ENCODE measurements at places on chromosomes 11 and 22.

GRCh38 chr11:26087120-26087935 is 244.6 kb upstream of the ANO3 start:
- no peak for DNase-seq

DNA sequence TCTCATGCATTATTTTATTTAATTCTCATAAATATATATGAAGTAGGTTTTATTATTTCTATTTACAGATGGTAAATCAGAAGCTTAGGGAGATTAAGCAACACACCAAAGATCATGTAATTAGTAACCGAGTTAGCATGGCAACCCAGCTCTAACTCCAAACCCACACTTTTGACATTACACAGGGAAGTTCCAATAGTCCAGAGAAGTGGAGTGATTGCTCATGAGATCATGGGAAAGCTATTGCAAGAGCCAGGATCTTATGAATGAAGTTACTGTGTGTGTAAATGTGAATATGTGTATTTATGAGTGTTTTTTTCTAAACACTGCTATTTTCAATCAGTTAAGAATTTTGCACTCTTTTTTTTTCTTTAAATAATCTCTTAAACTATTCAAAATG is 225.8 kb upstream of the KIRREL3 start:
- DNase-seq: no peak

GRCh38 chr11:119991669-119992068 is 146.2 kb downstream of the TRIM29 start:
- peak; percentile 84 for DNase-seq

DNA sequence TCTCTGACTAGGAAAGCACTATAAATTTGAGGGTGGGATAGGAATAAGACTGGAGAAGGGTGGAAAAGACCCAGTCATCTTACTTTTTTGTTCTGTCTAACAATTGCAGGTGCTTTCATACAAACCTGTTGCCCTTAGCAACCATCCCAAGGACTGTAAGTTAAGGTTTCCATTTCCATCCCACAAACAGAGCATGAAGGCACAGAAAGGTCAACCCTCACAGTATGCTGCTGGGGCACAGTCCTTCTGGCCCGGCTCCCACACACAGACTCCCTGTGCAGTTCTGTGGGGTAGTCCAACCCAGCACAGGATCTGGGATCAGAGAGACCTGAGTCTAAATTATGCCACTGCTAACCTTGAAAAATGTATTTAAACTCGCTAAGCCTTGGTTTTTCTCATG is 38.4 kb upstream of the ETS1 start:
- no peak for DNase-seq

DNA sequence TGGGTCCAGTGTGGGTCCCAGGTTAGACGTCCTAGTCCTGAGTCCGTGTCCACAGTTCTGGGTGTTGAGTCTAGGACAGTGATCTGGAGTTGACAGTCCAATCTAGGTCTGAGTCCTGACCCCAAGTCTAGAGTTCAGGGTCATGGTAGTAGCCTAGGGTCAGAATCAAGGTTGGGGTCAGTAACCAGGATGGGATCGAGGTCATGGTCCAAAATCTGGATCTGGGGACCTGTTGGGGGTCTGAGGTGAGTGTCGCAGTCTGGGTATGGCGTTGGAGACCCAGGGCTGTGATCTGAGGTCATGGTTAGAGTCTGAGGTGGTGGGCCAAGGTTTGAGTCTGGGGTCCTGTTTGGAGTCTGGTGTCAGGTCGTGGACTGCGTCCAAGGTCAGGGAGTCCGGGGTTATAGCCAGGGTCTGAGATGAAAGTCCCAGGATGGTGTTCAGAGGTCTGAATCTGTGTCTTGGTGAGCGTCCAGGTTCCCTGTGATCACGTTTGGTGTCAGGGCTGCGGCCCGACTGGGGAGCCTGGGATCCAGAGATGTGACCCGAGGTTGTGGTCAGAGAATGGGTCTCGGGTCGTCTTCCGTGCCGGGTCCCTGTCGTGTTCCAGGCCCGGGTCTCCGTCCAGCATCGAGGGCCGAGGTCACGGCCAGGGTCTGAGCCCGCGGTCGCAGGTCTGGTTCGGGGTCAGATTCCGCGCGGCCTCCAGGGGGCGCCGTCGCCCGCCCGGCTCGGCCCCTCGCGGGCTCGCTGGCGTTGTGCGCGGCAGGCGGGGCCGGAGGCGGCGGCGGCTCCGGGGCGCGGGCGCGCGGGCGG is 432 bp upstream of the GRK2 start:
- no peak for DNase-seq

- DNase-seq: no peak
These were observed 75.2 kb downstream of the ISX start for GRCh38 chr22:35140879-35141745.

DNA sequence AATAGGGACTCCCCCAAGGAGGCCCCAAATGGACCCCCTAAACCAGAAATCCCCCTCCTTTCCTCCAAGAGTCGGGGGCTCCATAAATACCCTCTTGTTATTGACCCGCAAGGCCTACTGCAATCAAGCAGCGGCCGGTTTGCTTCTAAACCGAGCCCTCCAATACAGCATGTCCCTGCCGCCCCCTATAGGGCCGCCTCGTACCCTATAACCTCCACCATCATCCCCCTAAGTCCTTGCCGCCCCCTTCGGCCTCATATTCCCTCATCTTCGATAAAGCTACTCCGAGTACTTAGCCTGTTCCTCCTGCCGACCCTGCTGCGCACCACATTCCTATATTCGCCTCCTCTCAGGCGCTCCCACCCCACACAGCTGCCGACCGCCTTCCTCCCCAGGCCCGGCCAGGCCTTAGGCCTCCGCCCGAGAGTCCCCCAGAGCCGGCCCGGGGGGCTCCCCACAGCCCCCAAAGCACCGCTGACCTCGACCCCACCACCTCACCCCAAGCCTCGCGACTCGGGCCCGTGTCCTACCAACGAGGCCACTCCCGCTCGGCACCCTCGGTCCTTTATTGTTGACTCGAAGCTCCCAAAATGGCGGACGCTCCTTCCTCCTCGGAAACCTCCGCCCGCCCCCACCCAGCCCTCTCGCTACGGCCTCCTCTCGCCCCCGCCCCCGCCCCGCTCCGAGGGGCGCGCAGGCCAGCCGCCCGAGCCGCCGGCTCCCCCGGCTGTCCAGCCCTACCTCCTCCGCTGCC is 430 bp downstream of the DDX6 start:
- DNase-seq: peak; percentile 89

DNA sequence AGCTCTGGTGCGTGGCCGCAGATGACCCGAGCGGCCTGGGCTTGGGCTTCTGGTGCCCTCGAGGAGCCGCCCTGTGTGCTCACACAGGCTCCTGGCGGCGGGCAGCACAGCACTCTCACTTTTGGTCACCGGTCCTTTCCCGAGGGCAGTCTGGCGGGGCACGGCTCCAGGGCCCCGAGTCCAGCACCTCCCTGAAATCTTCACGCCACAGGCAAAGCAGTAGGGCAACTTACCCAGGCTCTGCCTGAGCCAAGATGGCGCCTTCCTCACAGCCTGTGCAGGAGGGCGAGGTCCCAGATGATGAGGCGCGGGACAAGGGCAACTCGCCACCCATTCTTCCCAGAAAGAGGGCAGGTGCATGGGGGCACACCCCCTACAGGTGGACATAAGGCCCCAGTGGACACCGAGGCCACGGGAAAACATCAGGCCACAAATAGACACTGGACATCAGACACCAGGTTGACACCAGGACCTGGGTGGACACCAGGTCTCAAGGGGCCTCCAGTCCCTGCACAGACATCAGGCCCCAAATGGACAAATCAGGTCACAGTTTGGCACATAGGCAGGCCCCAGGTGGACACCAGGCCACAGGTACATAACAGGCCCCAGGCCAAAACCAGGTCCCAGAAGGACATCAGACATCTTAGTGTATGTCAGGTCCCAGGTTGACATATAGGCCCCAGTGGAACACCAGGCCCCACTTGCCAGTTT is 57.6 kb upstream of the SEPTIN5 start:
- DNase-seq: no peak

DNA sequence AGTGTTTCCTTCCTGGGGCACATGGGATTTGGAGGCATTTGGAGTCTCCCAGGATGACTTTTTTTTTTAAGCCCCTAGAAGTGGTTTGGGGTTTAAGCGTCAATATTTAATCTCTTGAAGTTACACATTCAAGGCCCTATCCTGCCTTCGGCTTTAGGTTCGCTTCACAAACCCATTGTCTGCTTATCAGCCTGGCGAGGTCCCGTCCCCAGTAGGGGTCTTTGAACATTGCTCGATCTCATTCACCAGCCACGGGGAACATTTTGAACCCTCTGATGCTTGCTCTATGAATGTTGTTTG is 75.9 kb downstream of the KCNQ1 start:
- DNase-seq: no peak

GRCh38 chr11:46604796-46605195 is 11.0 kb upstream of the AMBRA1 start:
- DNase-seq: peak; percentile 76

DNA sequence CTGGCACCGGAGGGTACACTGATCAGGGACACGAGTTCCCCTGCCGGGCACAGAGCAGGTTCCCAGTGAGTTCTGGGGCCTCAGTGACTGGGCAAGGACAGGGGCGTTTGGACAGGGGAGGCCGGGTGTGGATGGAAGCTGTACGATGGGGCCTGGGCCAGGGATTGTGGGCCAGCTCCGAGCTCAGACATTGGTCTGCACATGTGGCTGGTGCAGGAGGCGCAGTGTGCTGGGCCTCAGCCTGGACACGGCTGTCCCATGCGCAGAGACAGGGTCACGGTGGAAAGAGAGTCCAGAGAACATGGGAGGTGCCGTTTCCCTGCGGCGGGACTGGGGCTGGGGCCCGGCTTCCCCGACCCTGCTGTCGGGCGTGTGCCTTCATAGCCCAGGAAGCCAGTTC is 60.7 kb downstream of the CDKN1C start:
- DNase-seq: no peak

- no peak for DNase-seq
These were observed 156.5 kb downstream of the FCHSD2 start for GRCh38 chr11:72985645-72986044.

DNA sequence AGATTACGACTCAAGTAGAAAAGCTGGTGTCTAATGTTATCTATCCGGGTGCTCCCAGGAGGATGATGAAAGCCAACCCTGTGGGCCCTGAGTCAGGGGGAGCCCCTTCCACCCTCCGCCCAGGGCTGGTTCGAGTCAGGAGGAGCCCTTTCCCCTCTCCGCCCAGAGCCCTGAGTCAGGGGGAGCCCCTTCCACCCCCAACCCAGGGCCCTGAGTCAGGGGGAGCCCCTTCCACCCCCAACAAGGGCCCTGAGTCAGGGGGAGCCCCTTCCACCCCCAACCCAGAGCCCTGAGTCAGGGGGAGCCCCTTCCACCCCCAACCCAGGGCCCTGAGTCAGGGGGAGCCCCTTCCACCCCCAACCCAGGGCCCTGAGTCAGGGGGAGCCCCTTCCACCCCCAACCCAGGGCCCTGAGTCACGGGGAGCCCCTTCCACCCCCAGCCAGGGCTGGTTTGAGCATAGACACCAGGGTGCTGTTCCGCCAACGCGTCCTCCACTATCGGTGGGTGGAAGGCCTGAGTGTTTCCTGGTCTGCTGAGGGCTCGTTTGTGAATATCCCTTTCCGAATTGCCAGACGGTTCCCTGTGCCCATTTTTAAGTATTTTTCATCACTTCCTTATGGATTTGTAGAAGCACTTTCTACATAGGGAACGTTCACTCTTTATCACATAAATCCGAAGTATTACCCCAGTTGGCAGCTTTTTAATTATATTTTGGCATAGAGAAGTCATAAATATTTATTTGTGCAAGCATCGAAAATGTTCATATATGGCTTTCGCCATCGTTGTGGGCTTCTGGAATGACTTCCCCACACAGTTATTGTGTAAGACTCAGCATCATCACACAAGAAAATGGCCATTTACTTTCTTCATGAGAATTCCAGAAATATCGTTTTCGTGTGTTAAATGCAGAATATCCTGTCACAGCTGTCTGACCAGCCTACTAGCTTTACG is 380.6 kb downstream of the BRD1 start:
- no peak for DNase-seq

GRCh38 chr11:103994094-103994493 is 42.3 kb upstream of the DDI1 start:
- DNase-seq: no peak

DNA sequence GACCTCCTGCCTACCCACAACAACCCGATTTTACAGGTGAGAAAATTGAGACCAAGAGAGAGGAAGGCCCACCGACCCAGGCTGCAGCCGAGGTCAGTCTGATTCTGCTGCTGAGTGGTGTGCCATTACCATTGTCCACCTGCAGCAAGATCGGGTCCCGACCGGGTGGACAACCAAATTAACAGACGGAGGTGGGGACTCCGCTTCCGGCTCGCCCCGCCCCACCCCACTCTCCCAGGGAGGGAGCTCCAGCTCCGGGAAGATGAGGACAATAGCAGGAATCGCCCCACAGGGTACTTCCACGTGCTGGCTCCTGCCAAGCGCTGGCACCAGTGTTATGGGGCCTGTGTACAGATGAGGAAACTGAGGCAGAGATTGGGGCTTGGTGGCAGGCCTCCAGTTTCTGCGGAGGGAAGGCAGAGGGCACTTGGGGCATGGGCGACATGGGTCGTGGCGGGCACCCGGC is 425 bp upstream of the KDELR3 start:
- DNase-seq: no peak

DNA sequence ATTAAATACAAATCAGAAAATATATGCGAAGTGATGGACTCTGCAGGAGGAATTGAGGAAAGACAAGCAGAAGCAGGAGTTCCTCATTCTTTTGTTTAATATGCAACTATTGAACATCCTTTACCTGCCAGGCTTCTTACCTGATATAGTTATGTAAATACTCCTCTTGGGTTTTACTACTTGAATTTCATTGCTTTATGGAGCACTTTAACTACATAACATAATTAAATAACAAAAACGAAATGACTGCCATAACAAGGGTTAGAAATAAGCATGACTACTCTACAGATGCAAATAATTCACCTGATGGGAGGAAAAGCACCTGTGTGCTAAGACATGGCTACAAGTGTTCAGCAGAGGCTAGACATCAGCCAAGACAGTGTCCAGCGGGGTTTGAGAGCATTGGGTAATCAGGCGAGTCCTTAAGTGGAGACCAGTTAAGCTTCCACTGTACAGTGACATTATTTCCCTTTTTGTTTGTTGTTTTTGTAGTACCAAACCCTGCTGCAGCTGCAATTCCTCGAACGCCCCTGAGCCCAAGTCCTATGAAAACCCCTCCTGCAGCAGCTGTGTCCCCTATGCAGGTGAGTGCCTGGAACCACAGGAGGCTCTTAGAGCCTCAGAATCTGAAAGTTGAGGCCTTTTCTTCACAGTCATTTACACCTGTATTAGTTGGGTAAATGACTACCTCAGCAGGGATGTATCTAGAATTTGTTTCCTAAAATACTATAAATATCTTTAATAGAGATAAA is 67.4 kb downstream of the SPECC1L start:
- DNase-seq: peak; percentile 26

DNA sequence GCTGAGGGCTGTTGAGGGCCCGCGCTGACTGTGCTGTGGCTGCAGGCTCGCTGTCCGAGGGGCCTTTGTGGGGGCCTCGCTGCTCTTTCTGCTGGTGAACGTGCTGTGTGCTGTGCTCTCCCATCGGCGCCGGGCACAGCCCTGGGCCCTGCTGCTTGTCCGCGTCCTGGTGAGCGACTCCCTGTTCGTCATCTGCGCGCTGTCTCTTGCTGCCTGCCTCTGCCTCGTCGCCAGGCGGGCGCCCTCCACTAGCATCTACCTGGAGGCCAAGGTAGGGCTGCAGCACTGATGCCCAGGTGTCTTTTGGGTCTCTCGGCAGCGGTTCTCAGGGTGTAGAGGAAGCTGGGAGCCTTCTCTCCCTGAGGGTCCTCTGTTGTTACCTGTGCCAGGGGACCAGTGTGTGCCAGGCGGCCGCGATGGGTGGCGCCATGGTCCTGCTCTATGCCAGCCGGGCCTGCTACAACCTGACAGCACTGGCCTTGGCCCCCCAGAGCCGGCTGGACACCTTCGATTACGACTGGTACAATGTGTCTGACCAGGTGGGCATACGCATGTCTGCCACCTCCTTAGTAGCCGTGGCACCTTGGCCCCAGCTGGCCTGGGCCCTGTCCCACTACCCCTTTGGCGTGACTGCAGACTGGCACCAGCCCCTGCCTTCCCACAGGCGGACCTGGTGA is 2.2 kb downstream of the GPR137 start:
- no peak for DNase-seq

Data from NCI-H526 (cell line).